ENCODE measurements at places on chromosomes 16 and 17. TPM values are rescaled to one million over a fixed set of nuclear protein-coding genes. Genes with fewer than 3 reads are reported as not detected.

The HS3ST2 gene
- not detected for total RNA-seq

The FOXC2 gene
- not detected for total RNA-seq

The RAC3 gene
- total RNA-seq, result 5.8 TPM

The KRTAP9-4 gene
- not detected for total RNA-seq

The ZNF19 gene
- 3.9 TPM for total RNA-seq

The HEXIM2 gene
- total RNA-seq, result 4.2 TPM
